Muscle of back (tissue), 13 donors: ENCODE measurements at places on chromosomes 4 and X. TPM values are rescaled to one million over a fixed set of nuclear protein-coding genes. Genes with fewer than 3 reads are reported as not detected.

CT45A8 gene
- not detected for polyA plus RNA-seq

ARFIP1 gene
- polyA plus RNA-seq, result 27.0 TPM

HS3ST1 gene
- 0.26 TPM for polyA plus RNA-seq

CFAP47 gene
- not detected for polyA plus RNA-seq

NDNF gene
- 5.4 TPM for polyA plus RNA-seq

DOK7 gene
- polyA plus RNA-seq, result 17.4 TPM

FAM114A1 gene
- 54.7 TPM for polyA plus RNA-seq

PAGE5 gene
- polyA plus RNA-seq, result not detected

RPS6KA3 gene
- polyA plus RNA-seq, result 37.0 TPM

CCDC158 gene
- polyA plus RNA-seq, result 1.4 TPM

VEGFD gene
- 0.58 TPM for polyA plus RNA-seq

SORBS2 gene
- 33.8 TPM for polyA plus RNA-seq

PPARGC1A gene
- polyA plus RNA-seq, result 4.0 TPM

PCDH18 gene
- 43.6 TPM for polyA plus RNA-seq

GAB1 gene
- polyA plus RNA-seq, result 38.1 TPM

PDS5A gene
- polyA plus RNA-seq, result 37.9 TPM

TSPYL2 gene
- 13.4 TPM for polyA plus RNA-seq

SLC25A31 gene
- 0.43 TPM for polyA plus RNA-seq

SOWAHB gene
- 0.09 TPM for polyA plus RNA-seq

MAGEA4 gene
- polyA plus RNA-seq, result not detected

HPSE gene
- 0.95 TPM for polyA plus RNA-seq

PCDH11X gene
- 0.13 TPM for polyA plus RNA-seq

RADX gene
- polyA plus RNA-seq, result 2.5 TPM

POU4F2 gene
- not detected for polyA plus RNA-seq

SSX4 gene
- not detected for polyA plus RNA-seq

ZBED1 gene
- 29.2 TPM for polyA plus RNA-seq

TMPRSS11F gene
- polyA plus RNA-seq, result 0.17 TPM

MGARP gene
- polyA plus RNA-seq, result 0.32 TPM

ASB12 gene
- 31.5 TPM for polyA plus RNA-seq

PNMA3 gene
- polyA plus RNA-seq, result 1.2 TPM

GAGE12J gene
- not detected for polyA plus RNA-seq

MBNL3 gene
- polyA plus RNA-seq, result 12.5 TPM

HUWE1 gene
- polyA plus RNA-seq, result 78.5 TPM

TBX22 gene
- not detected for polyA plus RNA-seq

EPHA5 gene
- polyA plus RNA-seq, result 0.36 TPM

MSANTD1 gene
- polyA plus RNA-seq, result 0.94 TPM

CCSER1 gene
- polyA plus RNA-seq, result 0.31 TPM
